ENCODE measurements at places on chromosomes 16 and 17.
A peak's percentile ranks its signal among the peaks of the same experiment; 100 is the strongest.

- no peak within 1 kb of the TSS for H3K4me3 ChIP-seq
- DNase-seq = peak; percentile 3
- H3K36me3 ChIP-seq = no peaks in the 10 kb centered on the region
- H3K27ac ChIP-seq = no peak within 1 kb of the TSS
Measured at GRCh38 chr17:3385869-3386816, at the start of gene OR3A2. Gene OR3A2, minus strand, starts transcription at chr17:3386308.

DNA sequence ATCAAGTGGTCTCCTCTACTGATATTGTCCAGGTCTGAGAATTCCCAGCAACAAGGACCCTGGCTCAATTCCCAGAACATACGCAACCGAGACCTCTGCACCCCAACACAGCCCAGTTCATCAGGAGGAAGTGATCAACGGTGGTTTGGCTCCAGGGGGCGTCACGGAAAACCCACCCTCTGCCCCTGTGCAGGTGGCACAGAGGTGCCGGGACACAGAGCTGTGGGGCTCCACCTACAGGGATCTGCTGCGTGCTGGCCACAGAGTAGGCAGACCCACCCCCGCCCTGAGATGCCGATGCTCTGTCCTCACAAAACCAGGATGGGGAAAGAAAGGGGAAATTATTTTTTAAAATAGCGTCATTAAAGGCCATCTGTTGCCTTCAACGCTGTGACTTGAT lies 69.6 kb downstream of the LMF1 start:
- no peak for DNase-seq
- H3K4me1 ChIP-seq = no peaks in the 10 kb centered on the region
- H3K27me3 ChIP-seq = no peaks in the 10 kb centered on the region
- no peaks in the 10 kb centered on the region for H3K36me3 ChIP-seq

DNA sequence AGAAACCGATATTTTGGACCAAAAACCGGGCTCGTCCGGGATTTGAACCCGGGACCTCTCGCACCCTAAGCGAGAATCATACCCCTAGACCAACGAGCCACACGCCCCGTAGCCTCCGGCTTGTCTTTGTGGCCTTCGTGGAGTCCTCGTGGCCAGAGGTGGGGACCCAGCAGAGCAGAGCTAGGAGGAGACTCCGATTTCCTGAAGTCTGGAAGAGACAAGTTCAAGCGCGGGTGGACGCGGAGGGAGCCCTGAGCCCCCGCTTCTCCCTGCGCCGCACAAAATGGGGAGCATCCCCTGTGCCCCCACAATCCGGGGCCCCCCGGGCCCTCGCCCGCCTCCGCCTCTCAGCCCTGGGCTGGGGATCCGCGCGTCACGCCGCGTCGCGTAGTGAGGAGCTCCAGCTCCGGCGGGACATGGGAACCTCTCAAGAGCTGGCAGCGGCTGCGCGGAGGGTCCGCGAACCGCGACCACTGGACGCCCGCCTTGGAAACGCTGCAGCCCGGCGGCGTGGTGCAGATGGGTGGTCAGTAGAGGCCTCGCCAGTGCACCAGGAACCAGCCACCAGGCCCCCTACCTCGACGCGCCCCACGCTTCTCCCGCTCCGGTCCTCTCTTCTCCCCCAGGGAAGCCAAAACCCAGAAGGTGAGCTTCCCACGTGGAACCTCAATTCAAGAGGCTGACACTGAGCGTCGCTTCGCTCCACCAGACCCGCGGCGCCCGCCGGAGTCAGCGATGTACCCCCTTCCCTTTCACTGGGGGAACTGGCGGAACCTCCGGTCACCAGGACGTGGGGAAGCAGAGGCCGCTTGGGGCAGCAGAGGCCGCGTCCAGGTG lies 5.2 kb upstream of the OR1F1 start:
- peak; percentile 90 for DNase-seq
- H3K4me1 ChIP-seq = no peaks in the 10 kb centered on the region
- no peak overlapping the region for H3K27ac ChIP-seq
- no peaks in the 10 kb centered on the region for H3K27me3 ChIP-seq

GRCh38 chr16:27458258-27458657 lies 56.3 kb downstream of the IL21R start:
- no peaks in the 10 kb centered on the region for H3K27me3 ChIP-seq
- no peak for DNase-seq
- no peak overlapping the region for H3K4me3 ChIP-seq
- H3K36me3 ChIP-seq = peaks cover 7% of the 10 kb centered on the region

DNA sequence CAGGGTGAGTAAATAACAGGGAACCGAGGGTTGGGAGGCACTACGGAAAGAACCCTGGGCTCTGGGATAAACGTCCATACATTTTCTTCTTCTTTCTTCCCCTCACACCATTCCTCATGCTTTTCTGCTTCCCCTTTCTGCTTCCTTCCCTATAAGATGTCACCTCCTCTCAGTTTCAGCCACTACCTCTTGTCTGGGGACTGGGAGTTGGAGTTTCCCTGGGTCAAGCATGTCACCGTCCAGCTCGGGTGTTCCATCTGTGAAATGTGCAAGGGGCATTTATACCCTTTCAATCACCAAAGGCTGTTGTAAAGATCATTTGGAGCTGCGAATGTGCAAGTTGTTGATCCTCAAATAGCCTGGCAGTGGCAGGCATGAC lies 17.5 kb upstream of the CCL22 start:
- H3K36me3 ChIP-seq = no peaks in the 10 kb centered on the region
- H3K27me3 ChIP-seq = no peaks in the 10 kb centered on the region
- H3K27ac ChIP-seq = no peak overlapping the region

DNA sequence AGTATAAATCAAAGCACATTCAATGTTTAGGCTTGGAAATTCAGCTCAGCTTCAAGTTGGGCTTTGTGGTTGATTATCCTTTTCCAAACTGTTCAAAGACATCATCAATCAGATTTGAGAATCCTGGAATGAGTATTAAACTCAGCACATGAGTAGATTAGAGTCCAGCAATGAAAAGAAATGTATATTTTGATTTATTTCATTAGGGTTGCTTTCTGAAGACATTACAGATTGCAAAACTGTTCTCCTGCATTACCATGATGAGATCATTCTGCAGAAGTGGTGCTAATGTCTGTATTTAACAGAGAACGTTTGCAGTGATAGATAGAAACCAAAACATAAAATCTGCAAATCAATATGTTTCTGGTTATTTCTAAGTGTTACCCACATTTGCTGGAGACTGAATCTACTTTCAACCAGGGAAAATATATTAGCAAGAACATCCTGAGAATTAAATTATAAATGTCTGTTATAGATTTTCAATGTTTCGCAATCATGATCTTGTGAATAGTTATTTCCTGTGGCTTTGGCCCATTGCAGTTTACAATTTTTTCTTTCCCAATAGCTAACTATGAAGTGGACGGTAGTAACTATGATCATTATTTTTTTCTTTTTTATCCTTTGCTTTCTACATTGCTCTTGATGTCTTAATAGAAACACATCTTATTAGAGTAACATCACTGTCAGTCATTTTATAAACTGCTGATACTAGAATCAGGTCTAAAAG lies 1125.7 kb upstream of the GOT2 start:
- no peaks in the 10 kb centered on the region for H3K27me3 ChIP-seq
- H3K4me3 ChIP-seq = no peak overlapping the region

DNA sequence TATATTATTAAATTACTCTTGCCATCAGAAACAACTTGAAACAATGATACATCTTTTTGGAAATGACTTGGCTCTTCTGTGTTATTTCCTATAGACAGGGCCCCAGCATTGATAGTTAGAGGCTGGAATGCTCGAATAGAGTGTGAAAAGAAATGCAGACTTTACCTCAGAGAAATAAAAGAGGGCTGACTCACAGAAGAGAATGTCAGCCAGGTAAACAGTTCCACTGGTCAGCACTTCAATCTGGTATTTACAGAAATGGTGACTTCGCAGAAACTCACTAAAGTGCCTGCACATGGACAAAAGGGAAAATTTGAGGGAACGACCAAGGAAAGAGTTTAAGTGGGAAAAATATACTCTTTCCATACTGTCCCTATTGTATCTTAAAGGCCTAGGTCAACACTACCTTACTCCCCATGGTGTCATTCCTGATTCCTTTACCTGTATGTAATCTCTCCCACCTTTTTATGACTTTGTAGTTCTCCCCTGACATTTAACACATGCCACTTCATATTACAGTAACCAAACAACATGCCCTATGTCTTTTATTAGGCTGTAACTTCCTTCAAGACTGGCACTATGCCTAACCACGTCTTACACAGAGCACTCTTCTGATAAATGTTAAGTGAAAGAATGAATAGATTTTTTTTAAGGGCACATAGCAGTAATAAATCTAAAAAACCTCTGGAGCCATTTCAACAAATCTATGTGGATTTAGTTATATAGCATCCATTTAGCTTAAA lies 36.7 kb downstream of the AKAP10 start:
- no peaks in the 10 kb centered on the region for H3K4me1 ChIP-seq
- H3K27ac ChIP-seq = no peak overlapping the region
- H3K27me3 ChIP-seq = no peaks in the 10 kb centered on the region
- DNase-seq = peak; percentile 72

DNA sequence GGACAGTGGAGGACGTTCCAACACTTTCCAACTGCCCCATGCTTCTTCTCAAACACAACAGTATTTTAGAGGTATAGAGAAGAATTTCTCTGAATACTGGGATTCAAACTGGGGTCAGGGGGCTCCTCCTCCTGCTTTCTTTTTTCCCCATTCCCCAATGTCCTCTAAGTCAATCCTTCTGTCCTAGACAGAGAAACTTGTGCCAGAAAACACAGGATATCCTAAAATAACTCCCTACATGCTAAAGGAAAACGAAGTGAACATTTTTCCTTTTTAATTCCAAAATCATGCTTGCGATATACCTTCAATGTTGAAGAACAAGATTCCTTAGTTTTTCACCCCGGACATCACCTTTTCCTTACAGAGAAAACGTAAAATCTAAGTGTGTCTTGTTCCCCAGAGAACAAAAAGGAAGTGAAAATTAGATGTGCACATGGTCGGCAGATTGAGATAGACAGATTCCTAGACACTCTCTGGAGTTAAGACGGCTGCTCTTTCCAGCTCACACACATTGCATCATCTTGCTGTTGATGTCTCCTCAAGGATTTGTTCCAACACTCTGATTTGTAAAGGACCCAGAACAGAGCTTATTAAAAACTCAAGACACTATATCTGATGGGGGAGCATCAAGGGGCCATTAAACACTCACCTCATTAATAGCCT lies 228.2 kb downstream of the GRIN2A start:
- no peak for DNase-seq
- H3K27me3 ChIP-seq = peaks cover 40% of the 10 kb centered on the region
- peaks cover 2% of the 10 kb centered on the region for H3K4me1 ChIP-seq
- H3K27ac ChIP-seq = no peak overlapping the region
- H3K4me3 ChIP-seq = no peak overlapping the region

DNA sequence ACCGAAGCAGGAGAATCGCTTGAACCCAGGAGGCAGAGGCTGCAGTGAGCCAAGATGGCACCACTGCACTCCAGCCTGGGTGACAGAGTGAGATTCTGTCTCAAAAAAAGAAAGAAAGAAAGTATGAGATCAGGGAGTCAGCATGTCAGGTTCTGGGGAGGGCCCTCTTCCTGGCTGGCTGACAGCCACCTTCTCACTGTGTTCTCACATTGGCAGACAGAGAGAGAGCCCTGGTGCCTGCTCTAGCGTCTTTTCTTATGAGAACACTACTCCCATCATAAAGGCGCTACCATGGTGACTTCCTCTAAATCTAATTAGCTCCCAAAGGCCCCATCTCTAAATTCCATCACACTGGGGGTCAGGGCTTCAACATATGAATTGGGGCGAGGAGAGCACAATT lies 27.6 kb upstream of the RBBP6 start:
- H3K4me1 ChIP-seq = no peaks in the 10 kb centered on the region
- H3K36me3 ChIP-seq = no peaks in the 10 kb centered on the region
- no peaks in the 10 kb centered on the region for H3K27me3 ChIP-seq
- no peak for DNase-seq
- no peak overlapping the region for H3K4me3 ChIP-seq
- H3K27ac ChIP-seq = no peak overlapping the region

- no peaks in the 10 kb centered on the region for H3K36me3 ChIP-seq
- no peak within 1 kb of the TSS for H3K27ac ChIP-seq
- H3K4me3 ChIP-seq = no peak within 1 kb of the TSS
Measured at GRCh38 chr16:71358464-71358998, at the start of gene CALB2. Gene CALB2, plus strand, starts transcription at chr16:71358723. Its CDS starts 70 bp downstream, at chr16:71358793.

DNA sequence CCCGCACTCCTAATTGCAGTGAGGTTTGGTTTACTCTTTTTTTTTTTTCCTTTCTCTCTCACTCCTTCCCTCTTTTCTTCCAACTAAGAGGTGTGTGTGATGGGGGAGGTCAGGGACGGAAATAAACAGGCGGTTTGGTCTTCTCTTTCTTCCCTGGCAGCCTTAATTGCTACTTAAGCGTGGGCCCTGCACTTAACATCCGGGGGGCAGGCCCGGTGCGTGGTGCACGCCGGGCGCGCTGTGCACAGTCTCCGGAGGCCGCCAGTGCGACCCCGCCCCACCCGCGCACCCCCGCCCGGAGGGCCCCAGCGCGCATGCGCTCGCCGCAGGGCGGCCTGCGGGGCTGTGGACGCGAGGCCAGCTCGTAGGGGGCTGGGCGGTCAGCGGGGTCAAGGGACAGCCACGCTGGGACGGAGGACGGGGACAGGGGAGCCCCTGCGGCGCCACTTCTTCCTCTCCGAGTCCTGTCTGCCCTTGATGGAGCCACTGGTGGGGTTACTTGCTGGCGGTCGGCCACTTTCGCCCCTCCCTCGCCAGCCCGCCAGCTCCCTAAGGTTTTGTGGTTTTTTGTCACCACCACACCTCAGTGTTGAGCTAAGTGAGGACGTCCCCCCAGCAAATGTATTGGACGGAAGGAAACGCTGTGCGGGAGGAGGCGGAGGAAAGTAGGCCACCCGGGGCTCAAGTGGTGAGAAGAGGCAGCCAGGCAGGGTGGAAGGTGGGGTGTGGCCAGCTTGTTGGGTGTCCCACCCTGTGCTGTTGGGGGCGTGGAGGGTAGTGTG lies 120.9 kb downstream of the MRM1 start:
- peaks cover 12% of the 10 kb centered on the region for H3K4me1 ChIP-seq
- no peak overlapping the region for H3K27ac ChIP-seq
- DNase-seq = peak; percentile 51
- H3K36me3 ChIP-seq = no peaks in the 10 kb centered on the region
- no peak overlapping the region for H3K4me3 ChIP-seq

DNA sequence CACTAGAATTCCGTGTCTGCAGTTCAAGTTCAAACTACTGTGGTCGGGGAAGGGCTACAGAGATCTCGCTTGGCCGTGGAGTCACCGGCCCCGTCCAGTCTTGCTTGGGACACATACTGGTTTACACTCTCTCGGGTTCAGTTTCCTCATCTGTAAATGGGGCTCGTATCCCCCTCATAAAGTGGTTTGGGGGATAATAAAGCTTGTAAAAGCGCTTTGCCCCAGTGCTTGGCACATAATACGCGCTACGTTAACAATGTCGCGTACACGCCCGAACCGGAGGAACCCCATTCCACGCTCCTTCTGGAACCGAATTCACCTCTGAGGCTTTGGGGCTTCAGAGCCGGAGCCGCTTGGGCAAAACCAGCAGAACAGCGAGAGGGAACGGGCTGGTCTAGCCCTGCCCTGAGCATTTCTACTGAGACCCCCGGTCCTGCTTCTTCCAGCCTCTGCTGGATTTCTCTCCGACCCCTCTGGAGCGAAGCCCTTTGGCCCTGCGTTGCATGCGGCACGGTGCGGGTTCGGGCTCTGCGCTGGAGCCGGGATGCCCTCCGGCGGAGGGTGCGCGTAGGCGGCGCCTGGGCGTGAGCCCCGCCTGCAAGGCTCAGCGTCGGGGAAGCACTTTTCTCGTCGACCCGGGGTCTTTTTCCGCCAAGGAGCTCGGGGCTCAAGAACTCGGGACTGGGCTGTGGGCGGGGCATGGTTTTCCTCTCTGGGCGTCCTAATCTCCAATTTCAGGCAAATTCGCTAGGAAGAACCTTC lies 26.1 kb upstream of the HOXB13 start:
- no peaks in the 10 kb centered on the region for H3K36me3 ChIP-seq

All from mesendoderm (in vitro differentiated cells).